ENCODE measurements at places on chromosomes 16 and 17.

DNA sequence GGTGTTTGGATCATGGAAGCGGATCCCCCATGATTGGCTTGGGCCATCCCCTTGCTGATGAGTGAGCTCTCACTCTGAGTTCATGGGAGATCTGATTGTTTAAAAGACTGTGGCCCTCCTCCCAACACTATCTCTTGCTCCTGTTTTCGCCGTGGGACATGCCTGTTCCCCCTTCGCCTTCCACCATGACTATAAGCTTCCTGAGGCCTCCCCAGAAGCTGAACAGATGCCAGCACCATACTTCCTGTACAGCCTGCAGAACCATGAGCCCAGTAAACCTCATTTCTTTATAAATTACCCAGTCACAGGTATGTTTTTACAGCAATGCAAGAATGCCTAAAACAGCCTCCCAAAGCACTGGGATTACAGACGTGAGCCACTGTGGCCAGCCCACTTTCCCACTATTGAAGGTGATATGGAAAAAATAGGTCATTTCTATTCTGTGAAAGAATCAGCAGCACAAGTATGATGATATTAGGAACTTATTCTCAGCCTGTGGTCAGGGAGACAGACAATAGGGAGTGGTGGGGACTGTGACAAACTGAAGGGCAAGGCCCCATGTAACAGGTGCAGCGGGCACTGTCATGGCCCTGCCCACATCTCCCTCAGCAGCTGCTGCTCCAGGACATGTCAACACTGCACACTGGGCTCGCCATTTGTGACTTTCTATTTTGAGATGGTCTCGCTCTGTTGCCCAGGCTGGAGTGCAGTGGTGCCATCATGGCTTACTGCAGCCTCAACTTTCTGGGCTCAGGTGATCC lies 33.7 kb upstream of the LITAF start:
- no peak for DNase-seq

GRCh38 chr17:71432378-71433315 lies 688.2 kb upstream of the SOX9 start:
- no peak for DNase-seq

DNA sequence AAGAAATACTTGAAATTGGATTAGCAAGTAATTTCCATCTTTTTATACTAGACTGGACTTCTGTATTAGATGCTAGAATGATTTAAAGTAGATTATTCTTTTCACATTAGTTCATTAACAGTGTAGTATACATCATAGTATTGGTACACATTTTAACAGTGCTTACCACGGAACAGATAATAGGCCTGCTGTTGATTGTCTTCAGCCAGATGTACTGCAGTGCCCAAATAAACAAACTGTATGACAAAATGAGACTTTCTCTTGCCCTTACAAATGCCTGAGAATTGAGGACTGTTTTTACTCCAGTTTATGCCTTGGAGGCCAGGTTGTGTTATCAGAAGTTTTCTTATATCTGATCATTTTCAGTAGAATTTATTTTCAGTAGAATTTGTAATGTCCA lies 631 bp downstream of the EVI2A start:
- DNase-seq, result no peak

DNA sequence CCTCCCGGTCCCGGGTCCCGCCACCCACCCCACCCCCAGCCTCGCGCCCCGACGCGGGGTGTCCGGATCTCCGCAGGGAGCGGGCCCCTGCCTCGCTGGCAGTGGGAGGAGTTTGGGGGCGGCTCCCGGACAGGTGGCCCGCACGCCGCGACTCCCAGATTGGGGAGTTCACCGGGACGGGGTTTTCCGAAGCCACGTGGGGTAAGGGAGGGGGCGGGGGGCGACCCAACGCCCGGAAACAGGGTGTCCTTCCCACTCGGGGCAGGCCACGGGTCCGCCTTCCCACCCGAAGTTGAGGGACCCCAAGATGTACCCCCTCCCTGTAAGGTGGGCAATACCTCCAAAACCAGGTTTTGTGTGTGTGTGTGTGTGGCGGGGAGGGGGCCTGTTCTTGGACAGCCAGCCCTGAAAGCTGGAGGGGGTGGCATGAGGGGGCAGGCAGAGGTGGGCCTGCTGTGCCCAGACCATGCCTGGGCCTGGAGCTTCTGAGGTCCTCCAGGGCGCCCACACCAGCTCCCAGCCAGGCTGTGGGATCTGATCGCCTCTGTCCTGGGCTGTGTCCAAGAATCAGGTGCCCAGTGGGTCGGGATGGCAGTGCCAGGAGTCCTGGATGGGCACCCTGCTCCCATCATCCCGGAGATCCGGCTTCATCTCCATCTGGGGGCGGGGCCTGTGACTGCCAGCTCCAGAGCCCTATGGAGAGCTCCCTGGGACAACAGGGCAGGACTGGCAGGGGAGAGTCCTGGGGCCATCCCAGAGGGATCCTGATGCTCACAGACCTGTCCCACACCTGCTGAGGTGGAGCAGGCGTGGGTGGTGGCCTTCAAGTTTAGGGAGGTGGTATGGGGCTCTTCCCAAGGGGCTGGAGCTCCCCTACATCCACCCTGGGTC lies 767 bp downstream of the SYNGR2 start:
- peak; percentile 29 for DNase-seq

DNA sequence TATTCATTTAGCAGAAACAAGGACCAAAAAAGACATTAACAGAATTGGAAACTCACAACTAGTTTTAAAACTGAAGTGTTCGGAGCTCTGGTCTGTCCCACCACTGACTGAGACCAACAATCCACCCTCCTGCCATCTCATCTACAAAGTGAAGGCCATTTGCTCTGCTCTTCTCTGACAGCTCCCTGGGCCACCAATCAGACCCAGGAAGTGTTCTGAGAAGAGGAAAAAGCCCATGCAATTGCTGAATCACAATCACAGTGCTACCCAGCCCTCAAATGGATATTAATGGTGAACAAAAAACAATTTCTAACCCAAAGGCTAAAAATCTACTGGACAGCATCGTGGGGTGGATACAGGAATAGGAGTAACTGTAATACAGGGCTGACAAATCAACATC lies 2.1 kb downstream of the RPL23 start:
- no peak for DNase-seq

DNA sequence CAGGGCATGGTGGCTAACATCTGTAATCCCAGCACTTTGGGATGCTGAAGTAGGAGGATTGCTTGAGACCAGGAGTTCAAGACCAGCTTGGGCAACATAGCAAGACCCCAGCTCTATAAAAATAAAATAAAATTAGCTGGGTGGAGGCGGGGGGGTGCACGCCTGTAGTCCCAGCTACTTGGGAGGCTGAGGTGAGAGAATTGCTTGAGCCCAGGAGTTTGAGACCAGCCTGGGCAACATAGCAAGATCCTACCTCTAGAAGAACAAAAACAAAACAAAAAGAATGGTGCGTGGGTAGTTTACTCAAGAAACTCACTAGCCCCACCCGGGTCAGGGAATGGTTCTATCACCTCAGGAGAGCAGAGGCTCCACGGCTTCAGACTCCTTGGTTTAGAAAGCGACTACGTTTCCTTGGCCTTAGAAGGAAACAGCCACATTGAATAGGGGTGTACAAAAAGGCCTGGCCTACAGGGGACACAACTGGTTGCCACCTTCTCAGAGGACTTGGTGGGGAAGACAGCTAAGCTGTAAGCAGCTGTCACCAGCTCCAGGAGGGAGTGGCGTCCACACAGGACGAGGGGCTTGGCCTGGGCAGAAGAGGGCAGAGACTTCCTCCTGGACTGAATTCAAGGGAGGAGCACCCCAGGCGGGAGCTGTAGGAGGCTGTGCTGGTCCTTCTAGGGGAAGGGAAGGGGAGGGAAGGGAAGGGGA lies 716 bp downstream of the TK1 start:
- peak; percentile 37 for DNase-seq

DNA sequence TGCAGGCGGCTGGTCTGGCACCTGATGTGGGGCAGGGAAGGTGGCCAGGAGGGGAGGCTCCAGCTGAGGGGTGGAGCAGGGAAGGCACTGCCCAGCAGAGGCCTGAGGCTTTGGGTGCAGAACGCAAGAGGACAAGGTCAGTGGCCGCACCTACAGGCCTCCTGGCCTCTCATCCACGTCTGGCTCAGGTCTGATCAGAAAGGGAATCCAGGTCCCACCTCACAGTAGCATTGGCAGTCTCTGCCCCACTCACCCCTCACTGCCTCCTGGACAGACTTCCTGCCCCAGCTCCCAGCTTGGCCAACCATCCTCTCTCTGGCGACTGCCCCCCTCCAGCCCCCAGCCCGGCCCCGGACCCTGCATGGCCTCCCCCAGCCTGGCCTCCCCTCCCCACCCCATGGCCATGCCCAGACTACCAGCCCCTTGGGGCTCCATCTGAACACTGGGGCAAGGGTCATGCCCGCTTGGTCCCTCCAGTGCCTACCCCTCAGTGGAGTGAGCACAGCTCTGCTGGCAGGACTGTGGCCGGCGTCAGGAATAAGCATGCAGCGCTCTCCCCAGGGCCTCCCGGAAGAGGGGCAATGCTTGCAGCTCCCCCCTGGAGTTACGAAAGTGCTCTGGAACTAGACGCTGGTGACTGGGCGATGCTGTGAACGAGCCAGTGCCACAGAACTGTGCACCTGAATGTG lies 4.6 kb downstream of the UTS2R start:
- DNase-seq, result no peak

DNA sequence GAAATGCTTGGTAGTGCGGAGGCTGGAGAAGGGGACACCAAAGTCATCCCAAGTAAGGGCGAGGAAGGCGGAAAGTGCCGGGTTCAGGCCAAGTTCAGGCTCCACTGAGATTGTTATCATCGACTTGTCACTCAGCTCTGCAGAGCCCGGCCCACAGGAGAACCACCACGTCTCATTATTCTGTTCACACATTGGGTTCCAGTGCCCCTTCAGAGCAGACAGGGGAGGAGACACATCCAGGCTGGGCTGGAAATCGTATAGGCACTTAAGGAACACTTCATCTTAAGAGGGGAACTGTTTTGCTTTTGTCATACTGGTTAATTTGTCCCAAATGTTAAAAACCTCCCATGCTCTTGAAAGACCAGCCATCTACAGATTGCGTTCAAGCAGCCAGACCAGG lies 118.3 kb upstream of the ADAMTS18 start:
- no peak for DNase-seq

DNA sequence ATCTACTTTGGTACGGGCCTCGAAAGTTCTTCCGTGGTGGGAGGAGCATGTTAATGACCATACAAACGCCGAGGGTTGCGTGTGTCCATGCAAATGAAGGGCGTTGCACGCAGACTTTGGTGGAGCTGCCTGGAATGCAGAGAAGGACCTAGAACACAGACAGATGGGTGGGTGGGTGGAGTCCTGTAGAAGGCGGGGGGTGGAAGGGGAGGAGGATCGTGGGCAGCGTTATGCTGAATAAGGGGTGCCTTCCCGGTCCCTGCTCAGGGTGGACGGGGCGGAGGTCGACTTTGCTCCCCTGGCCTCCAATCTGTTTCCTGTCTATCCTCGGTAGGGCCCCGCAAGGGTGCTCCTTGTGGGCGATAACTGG lies 795 bp upstream of the PAQR4 start:
- DNase-seq, result no peak

DNA sequence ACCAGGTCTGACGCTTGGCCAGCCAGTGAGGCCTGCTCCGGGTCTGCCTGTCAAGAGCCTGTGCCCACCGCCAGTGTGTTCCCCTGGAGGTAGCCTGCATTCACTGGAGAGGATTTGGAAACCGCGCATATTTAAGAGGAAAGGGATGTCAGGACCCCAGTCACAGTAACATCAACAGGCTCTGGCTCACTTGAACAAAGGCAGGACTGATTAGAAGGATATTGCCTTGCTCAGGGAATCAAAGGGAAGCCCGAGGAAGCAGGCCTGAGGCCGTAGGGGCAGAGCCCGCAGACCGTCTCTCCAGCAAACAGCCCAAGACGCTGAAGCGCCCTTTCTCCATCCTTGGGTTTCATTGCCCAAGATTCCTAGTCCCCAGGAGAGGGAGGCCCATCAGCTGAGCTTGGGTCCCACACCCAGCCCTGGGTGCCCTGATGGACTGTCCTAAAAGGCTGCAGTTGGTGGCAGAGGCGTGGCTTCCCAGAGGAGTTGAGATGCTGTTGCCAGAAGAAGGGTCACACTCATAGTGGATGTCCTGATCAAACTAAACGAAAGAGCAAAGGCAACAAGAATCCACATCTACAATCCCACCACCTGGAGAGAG lies 23.2 kb downstream of the NT5M start:
- DNase-seq, result no peak

- DNase-seq, result no peak
Measured at GRCh38 chr17:50146230-50146926, 4.1 kb downstream of the PPP1R9B start.

GRCh38 chr16:12410837-12411490 lies 392.7 kb downstream of the CPPED1 start:
- no peak for DNase-seq

DNA sequence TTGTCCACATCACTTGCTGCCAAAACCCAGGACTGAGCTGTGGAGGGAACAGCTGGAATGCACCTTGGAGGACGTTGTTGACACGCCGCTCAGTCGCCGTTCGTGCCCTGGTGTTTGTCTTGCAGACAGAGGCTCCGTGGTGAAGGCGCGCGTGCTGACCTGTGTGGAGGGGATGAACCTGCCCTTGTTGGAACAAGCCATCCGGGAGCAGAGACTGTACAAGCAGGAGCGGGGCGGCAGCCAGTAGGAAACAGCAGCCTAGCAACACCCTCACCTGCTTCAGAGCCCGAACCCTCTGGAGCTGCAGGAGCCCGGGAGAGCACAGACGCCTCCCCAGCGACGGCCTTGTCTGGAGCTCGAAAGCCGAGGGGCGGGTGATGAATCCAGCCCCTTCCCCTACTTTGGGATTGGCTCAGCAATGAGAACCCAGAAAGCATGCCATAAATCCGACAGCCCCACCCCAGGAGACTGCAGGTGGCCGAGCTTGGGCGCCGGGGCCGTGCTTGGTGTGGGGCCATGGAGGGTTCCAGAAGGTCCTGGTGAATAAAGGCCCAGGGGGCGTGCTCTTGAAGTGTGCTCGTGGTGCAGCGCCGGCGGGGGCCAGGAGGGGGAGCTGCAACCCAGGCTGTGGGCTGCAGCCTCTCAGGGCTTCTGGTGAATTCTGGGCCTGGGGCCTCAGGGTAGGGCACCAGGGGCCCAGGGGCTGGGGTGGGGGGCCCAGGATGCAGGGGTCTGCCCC lies 470 bp upstream of the CDK3 start:
- DNase-seq, result peak; percentile 76

GRCh38 chr16:1458977-1459341 lies 14.6 kb upstream of the CCDC154 start:
- DNase-seq, result no peak

Measured in DND-41 (cell line).